A673 (cell line): ENCODE measurements at places on chromosomes 7 and 10. TPM values are rescaled to one million over a fixed set of nuclear protein-coding genes. Genes with fewer than 3 reads are reported as not detected.

MYPN gene
- total RNA-seq: 0.87 and 1.7 TPM in 2 replicates

CDNF gene
- 0.34 and 0.83 TPM in 2 replicates for total RNA-seq

LRRD1 gene
- total RNA-seq: 0.11 TPM in 1 of 2 replicates, not detected in the other

EN2 gene
- not detected in 2 replicates for total RNA-seq

LDB3 gene
- 0.22 and 0.34 TPM in 2 replicates for total RNA-seq
